ENCODE measurements at places on chromosomes 3 and 15.

- no peak for DNase-seq
Observed at GRCh38 chr3:57026944-57027343, 33.5 kb upstream of the SPATA12 start.

- DNase-seq = no peak
Observed at GRCh38 chr3:59663076-59663850, 613.4 kb upstream of the CFAP20DC start.

- DNase-seq = peak; percentile 84
Observed at GRCh38 chr3:57596495-57597126, 533 bp downstream of the ARF4 start.

GRCh38 chr3:8239718-8240695 is 261.6 kb upstream of the LMCD1 start:
- peak; percentile 33 for DNase-seq

DNA sequence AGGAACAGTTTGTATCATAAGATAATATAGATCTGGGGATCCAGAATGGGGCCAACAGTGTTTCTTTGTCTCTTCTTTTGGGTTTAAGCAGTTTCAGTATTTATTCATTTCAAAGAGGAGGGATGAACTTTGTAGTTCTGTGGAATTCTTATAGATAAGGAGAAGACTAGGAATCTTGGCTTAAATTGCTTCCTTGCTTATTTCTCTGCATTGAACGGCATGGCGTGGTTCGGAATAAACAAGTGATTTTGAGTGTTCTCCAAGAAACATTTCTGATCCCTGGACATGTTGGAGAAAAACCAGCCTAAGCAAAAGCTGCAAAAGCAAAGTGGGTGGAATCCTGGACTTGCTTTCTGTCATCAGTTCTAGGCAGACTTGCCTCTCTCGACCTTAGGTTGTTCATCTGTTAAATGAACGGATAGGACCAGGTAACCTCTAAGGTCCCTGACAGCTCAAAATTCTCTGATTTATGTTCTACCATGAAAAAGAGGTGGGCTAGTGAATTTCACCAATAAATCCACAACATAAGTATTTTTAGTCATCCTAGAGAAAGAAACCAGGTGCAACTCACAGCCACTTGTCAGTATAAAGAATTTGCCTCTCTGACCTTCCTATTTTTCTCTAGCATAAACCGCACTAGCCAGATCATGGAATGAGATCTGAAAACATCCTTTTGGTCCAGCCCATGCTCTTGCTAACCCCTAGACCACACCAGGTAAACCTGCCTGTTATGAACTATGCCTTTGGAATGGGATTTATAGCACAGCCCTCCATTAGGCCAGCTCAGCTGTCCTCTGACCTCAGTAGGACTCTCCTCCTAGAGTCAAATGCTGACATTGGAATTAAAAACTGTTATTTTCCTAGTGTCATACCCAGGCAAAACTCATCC is 78.8 kb downstream of the CLDN11 start:
- no peak for DNase-seq

DNA sequence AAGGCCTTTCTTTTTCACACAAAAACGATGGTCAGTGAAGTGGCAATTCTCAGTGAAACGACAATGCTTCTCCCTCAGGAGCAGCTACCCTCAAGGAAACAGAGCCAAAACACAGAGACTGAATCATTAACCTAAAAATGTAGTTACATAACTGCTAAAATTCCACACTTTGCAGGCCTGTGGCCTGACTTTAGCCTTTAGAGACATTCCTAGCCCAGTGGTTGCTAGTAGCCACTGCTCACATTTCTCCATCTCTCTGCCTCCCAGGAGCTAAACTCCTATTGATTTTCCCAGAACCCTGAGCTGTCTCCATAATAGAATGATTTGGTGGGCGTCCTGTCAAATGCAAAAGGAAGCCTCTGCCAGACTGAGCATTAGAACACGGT is 630.1 kb upstream of the KCNMB2 start:
- peak; percentile 75 for DNase-seq

DNA sequence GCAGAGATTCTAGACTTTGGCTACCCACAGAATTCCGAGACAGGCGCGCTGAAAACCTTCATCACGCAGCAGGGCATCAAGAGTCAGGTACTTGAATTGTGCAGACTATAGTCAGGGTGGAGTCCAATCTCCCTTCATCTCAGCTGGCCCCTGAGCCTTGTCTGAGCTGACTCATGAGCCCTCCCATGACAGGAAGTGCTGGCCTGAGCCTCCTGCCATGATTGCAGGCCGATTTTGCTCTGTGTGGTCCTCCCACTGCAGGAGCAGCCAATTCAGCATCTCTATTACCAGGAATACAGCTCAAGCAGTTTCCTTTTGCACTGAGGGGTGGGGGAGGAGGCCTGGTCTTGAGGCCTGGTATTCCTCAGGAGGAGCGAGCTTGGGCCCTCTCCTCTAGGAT is 5.5 kb downstream of the AP2M1 start:
- DNase-seq = no peak

DNA sequence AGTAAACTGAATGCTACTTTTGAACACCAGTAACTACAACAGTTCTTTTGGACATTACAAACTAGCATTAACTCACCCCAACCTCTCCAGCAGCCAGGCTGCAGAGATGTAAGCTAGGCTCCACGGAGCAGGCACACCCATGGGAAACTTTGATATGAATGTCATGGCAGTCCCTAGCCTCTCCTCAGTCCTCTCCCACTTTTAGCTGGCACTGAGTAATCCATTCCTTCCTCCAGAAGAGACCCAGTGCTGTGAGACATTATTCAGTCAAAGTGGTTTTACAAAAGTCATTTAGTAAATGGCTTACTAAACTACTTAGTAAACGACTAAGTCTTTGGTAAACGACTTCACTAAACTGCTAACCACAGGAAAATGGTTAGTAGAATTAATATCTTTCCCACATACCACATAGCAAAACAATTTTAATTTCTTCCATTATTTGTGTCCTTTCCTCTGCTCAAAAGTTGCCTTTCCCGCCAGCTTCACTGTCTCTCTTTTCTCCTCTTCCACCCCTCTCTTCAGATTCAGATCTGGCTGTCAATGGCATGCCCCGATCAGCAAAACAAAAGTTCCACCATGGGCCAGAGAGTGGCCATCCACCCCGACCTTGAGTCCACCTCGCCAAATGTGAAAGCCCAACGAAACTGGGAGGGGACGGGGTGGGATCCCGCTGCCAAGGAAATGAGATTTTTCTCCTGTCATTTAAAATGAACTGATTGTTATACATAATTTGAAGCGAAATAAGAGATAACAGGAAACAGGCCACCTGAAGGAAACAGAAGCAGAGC is 67.5 kb upstream of the TJP1 start:
- DNase-seq = no peak

DNA sequence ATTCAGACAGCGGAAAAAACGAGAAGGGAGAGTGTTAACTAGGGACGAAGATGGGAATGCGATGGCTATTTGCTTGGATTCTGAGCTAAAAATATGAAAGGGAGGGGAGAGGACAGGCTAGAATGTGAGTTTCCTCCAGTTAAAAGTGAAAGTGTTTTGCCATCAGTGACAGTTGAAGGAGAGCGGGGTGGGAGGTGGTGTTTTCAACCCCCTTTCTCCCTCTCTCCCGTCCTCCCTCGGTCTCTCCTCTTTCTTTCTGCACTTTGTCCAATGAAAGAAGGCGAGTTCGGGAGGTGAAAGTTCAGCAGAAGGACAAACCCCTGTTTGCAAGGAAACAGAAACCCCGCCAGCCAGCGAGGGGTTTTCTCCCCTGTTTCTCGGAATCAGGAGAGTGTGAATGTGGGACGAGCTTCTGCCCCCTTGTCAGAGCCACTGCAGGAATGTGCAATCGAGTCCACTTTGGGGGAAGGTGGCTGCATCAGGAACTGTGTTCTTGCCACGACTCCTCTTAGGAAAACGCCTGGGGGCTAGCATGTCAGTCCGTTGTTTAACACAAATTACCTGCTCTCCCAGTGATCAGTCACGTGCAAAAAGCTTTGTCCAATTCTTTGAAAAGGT is 975 bp upstream of the FOXP1 start:
- DNase-seq = no peak

GRCh38 chr15:45429941-45430792 is 51.8 kb upstream of the GATM start:
- DNase-seq = no peak

DNA sequence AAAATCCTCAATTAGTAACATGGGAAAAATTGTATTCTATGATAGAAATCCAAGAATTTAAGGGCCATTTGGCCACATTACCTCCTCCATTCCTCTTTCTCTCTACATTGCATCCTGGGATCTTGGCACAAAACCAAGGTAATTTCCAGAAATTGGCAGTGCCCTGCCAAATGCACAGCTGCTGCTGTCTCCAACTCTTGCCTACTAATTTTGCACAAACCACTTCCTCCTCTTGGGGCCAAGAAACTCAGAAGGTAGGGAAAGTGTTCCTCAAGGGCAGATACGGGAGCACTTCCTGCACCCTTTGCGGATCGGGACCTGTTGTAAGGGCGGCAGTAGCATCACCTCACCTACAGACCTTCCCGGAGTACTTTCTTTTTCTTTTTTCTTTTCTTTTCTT is 57.8 kb downstream of the MAP3K13 start:
- no peak for DNase-seq

DNA sequence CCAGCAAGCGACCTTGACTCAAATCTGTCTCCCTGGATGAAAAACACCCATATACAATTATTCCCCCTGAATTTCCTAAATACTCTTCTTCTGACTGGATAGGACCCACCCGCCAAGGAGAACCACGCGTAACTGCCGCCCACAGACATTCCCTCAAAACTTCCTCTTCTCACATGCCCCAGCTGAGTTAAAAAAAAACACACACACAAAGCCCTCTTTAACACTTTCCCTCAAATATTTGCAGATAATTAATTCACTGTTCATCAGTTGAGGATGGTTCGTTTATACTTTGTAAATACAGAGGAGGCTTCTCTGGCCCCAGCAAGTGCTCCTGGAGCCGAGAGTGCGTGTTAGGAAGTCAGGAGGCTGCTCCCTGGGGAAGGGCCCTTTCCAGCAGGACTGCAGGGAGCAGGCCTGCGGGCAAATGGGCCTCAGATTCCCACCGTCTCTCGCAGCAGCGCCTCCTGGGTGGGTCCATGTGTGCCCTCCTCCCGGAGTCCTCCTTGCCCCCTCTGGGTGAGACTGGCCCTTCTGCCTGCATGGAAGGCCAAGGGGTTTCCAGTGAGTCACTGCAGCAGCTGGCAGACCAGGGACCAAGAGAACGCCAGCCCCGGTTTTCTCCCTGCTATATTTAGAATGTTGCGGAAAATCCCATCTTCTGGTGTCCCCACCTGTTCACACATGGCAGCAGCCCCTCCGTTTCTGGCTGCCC is 46.8 kb downstream of the MGLL start:
- DNase-seq = no peak

- DNase-seq = peak; percentile 82
Observed at GRCh38 chr15:90680371-90680935, 36.7 kb upstream of the BLM start.

- no peak for DNase-seq
Observed at GRCh38 chr3:63050548-63051177, 175.4 kb upstream of the CADPS start.

GRCh38 chr3:156389449-156389950 is 165.4 kb downstream of the SSR3 start:
- no peak for DNase-seq

GRCh38 chr3:52090131-52090932 is 34.0 kb upstream of the DUSP7 start:
- peak; percentile 87 for DNase-seq

DNA sequence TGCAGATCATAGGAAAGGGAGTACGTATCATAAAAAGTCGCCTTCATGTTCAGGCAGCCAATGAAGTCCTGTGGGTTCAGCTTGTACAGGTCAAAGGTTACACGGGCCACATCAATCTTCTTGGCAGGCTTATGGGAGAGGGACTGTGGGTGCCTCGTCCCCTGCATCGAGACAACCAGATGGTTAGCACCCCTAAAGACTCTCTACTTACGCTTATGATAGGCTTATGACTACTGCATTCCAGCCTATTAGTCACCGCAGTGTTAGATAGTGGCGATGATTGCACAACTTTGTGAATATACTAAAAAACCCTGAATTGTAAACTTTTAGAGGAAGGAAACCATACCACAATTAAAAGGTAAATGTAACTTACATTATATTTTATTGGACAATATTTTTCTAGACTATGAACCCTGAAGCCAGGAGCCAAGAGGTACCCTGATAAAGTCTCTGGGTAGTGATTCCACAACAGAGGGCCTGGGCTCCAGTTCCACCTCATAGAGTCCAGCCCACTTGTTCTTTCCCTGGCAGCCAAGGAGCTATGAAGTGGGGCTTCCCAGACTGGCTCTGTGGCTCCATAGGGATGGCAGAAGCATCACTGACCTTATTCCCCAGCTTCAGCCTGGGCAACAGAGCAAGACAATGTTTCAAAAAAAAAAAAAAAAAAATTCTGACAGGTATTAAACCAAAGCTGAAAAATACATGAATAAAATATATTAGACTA is 2.5 kb upstream of the FANCD2 start:
- DNase-seq = peak; percentile 56

DNA sequence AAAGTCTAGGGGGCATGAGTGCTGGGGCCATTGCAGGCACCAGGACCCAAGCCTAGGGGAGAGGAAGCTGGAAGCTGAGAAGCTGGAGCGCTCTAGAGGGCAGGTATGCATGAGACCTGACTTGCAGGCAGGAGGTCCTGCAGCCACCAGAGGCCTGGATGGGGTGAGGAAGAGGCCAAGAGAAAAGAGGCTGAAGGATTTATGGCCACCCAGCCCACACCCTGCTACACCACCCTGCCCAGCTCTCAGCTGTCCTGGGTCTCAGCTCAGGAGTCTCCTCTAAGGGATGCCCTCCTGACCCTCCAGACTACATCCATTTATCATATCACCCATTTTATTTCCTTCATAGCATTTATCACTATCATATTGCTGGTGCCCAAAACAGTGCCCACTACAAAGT is 36.5 kb downstream of the RPN1 start:
- DNase-seq = no peak

- no peak for DNase-seq
Observed at GRCh38 chr15:71044006-71044405, 71.3 kb upstream of the THSD4 start.

DNA sequence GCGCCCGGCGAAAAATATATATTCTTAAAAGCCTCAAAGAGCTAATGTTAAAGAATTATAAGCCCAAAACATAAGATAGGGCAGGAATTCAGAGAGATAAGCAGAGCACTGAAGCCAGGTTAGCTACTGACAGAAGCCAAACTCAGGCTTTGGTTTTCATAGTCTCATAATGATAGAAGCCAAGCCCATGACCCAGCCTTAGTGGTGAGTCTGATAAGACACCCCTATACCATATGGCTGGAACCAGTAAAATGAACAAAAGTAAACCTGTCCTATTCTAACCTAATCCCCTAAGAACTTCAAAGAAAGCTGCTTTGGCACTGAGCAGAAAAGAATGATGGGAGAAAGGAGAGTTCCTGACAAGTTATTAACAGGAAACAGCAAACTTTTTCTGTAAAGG is 25.9 kb downstream of the MYO9A start:
- no peak for DNase-seq
